ENCODE measurements at places on chromosomes 4 and X.

DNA sequence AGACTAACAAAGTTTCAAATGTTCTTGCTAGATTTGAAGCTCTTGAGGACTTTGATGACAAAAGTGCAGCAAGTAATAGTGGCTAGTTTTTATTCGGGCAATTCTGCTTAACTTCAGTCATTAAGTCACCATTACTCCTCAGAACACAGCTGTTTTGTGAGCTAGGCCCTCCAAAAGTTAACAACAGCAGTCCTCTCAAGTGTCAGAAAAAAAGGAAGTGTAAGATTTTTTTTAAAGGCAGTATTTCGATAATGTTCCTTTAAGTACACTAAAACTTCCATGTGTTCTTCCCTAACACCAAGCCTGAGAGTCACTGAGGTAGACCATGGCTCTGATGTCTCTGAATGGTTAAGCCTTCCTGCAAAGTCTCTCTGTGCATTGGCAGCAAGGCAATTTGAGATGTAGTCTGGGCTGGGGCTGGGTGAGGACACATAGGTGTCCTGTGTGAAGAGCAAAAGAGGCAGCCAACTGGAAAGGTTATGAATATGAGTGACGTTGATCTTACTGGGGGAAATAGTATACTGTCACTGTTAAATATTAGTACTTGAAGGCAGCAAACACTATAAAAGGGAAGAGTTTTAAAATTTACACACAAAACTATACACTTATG lies 174.0 kb upstream of the MAP3K15 start:
- no peak for DNase-seq

DNA sequence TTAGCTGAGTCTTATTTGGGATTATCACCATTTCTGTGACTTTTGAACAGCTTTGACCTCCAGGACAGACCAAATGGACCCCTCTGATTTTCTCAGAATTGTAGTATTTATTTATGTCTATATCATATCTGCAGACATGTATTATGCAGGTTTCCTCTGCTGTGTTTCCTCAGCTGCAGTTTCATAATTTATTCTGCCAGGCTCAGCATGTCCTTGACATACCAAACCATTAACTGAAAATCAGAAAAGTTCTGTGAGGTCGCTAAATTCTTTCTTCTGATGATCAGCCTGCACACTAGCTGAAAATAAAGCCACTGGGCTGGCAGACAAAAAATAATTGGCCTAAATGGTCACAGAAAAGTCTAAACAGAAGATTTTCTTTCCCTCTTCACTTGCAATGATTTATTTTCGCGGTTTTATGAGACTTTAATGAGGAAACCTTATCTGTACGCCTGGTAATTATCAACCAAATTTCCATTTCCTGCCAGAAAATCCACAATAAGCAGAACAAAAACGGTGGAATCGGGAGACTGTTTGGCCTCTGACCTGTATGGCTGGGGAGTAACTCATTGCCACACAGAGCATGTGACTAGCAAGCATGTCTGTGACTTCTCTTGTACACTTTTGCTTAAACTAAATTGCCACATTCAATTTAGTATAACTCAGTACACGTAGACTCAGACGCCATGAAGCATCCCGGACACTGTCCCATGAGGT lies 150.9 kb downstream of the ENPP6 start:
- DNase-seq, result no peak

GRCh38 chrX:14194711-14195110 lies 165.0 kb upstream of the GEMIN8 start:
- no peak for DNase-seq

- DNase-seq, result peak; percentile 78
Observed at GRCh38 chrX:101485212-101485949, at the start of gene ARMCX4. Gene ARMCX4 (plus strand): TSS chrX:101485456. CDS start chrX:101488590, 3,134 bp downstream.

- DNase-seq, result no peak
Observed at GRCh38 chr4:80321776-80322175, 13.8 kb upstream of the CFAP299 start.
